ENCODE measurements at places on chromosomes 5 and 9. TPM values are rescaled to one million over a fixed set of nuclear protein-coding genes. Genes with fewer than 3 reads are reported as not detected.

Gene PCDHB12
- total RNA-seq, result 0.33 TPM

GRCh38 chr9:37617832-37618231 is 25.4 kb upstream of the TOMM5 start:
- H3K27me3 ChIP-seq, result no peaks in the 10 kb centered on the region
- H3K36me3 ChIP-seq, result no peaks in the 10 kb centered on the region
- no peak for DNase-seq
- no peak overlapping the region for H3K4me3 ChIP-seq

Gene SPINK1
- total RNA-seq, result 53.7 TPM

GRCh38 chr5:138033907-138034306 is 1.0 kb upstream of the FAM13B start:
- peaks cover 9% of the 10 kb centered on the region for H3K4me1 ChIP-seq
- DNase-seq, result no peak
- peak overlapping the region; percentile 71 for H3K4me3 ChIP-seq
- peak overlapping the region; percentile 90 for H3K27ac ChIP-seq
- H3K36me3 ChIP-seq, result no peaks in the 10 kb centered on the region
- H3K27me3 ChIP-seq, result no peaks in the 10 kb centered on the region

Gene PCDHGB4
- total RNA-seq, result 2.8 TPM

DNA sequence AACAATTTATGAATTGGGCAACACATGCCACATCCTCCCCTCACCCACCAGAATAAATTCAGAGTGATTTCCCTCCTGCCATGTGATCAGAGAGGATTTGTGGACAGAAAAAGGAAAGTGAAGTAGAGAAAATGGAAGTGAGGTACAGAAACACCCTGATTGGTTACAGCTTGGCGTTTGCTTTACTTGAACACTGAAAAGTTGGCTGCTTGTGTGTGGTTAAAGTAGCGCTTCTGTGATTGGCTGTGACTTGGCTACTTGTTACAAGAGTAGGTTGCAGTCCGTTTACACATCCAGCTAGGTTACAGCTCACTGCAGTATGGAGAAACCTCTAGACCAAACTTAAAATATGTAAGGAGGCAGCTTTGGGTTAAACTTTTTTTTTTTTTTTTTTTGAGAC is 205.2 kb upstream of the ZNF608 start:
- no peak overlapping the region for H3K27ac ChIP-seq
- no peaks in the 10 kb centered on the region for H3K27me3 ChIP-seq
- DNase-seq, result no peak
- H3K4me1 ChIP-seq, result no peaks in the 10 kb centered on the region

Gene F12
- 256 TPM for total RNA-seq

GRCh38 chr5:128234928-128235641 is 151.5 kb downstream of the SLC12A2 start:
- H3K27ac ChIP-seq, result no peak overlapping the region
- no peak overlapping the region for H3K4me3 ChIP-seq
- no peak for DNase-seq

Gene PCDHB11
- total RNA-seq, result 0.33 TPM

Gene GABRA6
- not detected for total RNA-seq

DNA sequence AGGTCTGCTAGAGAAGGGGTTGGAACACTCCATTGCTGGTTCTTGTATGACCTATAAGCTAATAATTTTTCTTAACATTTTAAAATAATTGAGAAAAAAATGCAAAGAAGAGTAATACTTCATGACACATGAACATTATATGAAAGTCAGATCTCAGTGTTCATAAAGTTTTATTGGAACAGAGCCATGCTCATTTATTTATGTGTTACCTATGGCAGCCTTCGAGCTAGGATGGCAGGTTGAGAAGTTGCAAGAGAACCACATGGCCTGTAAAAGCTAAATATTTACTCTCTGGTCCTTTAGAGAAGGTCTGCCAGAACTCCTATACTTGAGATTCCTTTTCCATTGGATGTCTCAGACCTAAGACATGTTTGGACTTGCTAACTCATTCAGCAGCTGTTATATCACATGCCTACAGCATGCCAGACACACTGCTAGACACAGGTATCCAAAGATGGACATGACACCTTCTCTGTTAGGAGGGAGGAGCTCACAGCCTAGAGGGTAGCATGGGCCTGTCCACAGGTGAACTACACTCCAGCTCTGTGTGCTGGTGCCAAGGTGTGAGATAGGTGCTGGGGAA is 304.3 kb downstream of the ARHGAP26 start:
- no peaks in the 10 kb centered on the region for H3K27me3 ChIP-seq
- no peak overlapping the region for H3K4me3 ChIP-seq
- no peak overlapping the region for H3K27ac ChIP-seq

DNA sequence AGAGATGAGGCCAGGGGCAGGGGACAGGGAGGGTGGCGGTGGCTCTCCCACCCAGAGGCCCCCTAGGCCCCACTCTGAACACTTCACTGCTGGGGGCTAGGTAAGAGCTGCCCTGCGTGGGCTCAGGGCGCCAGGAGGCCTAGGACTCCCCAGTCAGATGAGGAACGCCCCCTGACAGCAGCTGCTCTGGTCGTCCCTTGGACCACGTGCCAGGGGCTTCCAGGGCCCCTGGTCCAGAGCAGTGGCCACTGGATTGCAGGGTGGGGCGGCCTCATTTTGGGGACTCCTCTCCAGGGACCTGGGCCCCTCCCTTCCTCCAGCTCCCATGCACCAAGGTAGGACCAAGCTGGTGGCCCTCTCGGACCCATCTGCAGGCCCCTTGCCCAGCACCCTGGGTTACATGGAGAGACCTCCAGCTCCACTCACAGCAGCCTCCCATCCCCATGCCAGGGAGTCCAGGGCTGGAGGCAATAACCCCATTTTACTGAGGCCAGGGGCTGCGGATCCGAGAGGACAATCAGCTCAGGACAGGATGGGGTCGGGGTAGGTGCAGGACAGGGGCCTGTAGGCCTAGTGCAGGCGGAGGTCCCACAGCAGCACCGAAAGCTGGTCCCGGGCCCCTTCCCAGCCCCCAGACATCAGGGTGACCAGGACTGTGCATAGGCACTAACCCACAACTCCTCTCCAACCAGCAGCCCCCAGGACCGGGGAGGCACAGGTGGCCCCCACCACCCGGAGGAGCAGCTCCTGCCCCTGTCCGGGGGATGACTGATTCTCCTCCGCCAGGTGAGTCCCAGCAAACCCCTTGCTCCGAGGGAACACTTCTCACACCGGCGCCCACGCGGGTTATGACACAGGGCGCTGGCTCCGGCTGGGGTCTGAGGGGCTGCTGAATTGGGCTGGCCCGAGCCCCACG is 1.5 kb downstream of the EGFL7 start:
- DNase-seq, result no peak
- peaks cover 8% of the 10 kb centered on the region for H3K4me1 ChIP-seq
- peak overlapping the region; percentile 58 for H3K4me3 ChIP-seq
- H3K27me3 ChIP-seq, result no peaks in the 10 kb centered on the region
- peak overlapping the region; percentile 68 for H3K27ac ChIP-seq
- H3K36me3 ChIP-seq, result no peaks in the 10 kb centered on the region

- DNase-seq, result no peak
- no peaks in the 10 kb centered on the region for H3K27me3 ChIP-seq
- no peak overlapping the region for H3K27ac ChIP-seq
- H3K4me3 ChIP-seq, result no peak overlapping the region
- H3K36me3 ChIP-seq, result no peaks in the 10 kb centered on the region
Measured at GRCh38 chr5:140327589-140327988, 18.8 kb downstream of the HBEGF start.

DNA sequence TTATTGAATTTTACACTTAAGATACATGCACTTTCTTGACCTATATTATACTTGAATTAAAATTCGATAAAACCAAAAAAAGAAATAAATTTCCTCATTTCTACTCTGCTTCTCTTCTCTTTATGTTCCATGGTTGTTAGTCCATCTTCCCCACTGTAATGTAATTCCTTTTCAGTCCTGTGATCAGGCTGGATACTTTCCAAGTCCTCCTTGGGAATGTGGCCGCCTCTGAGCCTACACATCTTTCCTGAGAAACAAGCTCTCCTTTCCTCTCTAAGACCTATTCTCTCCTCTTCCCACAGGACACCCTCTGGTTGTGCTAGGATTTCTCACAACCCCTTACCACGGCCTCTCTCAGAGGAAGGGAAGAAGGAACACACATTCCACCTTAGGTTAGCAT is 285.1 kb downstream of the DNAH5 start:
- no peak overlapping the region for H3K4me3 ChIP-seq
- DNase-seq, result no peak
- H3K4me1 ChIP-seq, result no peaks in the 10 kb centered on the region
- no peaks in the 10 kb centered on the region for H3K36me3 ChIP-seq
- H3K27ac ChIP-seq, result no peak overlapping the region

- no peak overlapping the region for H3K4me3 ChIP-seq
- H3K4me1 ChIP-seq, result peaks cover 10% of the 10 kb centered on the region
- H3K27me3 ChIP-seq, result no peaks in the 10 kb centered on the region
- H3K36me3 ChIP-seq, result no peaks in the 10 kb centered on the region
- H3K27ac ChIP-seq, result no peak overlapping the region
- DNase-seq, result no peak
Measured at GRCh38 chr9:123763910-123764588, 165.9 kb downstream of the DENND1A start.

DNA sequence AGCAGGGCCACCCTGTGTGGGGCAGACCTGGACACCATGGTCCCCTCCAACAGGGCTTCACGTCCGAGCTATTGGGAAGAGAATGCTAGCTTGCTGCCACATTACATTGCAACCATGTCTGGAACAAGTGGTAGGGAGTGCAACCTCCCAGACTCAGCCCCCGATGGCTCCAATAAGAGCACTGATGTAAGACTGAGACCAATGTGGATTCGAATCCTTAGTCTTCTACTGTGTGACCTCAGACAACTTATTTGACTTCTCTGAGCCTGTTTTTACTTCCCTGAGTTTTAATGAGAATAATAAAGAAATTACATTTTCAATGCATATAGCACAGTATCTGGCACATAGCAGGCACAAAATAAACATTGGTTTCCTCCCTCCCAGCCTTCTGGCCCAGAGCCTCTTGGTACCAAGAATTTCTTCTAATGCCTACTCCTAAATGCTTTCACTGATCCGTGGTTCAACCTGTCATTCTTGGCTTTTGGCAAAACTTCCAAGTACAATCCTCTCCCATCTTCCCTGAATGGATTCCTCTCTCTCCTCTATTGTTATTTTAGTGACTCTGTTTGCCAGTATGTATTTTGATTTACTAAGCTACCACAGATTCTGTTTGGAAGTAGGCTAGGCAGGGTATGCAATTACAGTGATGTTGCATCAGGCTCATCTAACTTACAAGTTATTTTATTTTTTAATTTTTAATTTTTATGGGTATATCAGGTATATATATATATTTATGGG is 34.6 kb upstream of the COL15A1 start:
- H3K27ac ChIP-seq, result no peak overlapping the region
- H3K27me3 ChIP-seq, result no peaks in the 10 kb centered on the region
- no peak overlapping the region for H3K4me3 ChIP-seq
- no peaks in the 10 kb centered on the region for H3K4me1 ChIP-seq

- H3K27me3 ChIP-seq, result no peaks in the 10 kb centered on the region
- no peak overlapping the region for H3K4me3 ChIP-seq
- H3K36me3 ChIP-seq, result no peaks in the 10 kb centered on the region
Measured at GRCh38 chr5:15026011-15026893, 154.7 kb upstream of the ANKH start.

Gene FCN2
- total RNA-seq, result 23.6 TPM
